Retinal pigment epithelial cell (primary cell): ENCODE measurements at places on chromosomes 11 and 22.

- DNase-seq = peak; percentile 35
Observed at GRCh38 chr22:32957200-32957803, 100.9 kb downstream of the SYN3 start.

DNA sequence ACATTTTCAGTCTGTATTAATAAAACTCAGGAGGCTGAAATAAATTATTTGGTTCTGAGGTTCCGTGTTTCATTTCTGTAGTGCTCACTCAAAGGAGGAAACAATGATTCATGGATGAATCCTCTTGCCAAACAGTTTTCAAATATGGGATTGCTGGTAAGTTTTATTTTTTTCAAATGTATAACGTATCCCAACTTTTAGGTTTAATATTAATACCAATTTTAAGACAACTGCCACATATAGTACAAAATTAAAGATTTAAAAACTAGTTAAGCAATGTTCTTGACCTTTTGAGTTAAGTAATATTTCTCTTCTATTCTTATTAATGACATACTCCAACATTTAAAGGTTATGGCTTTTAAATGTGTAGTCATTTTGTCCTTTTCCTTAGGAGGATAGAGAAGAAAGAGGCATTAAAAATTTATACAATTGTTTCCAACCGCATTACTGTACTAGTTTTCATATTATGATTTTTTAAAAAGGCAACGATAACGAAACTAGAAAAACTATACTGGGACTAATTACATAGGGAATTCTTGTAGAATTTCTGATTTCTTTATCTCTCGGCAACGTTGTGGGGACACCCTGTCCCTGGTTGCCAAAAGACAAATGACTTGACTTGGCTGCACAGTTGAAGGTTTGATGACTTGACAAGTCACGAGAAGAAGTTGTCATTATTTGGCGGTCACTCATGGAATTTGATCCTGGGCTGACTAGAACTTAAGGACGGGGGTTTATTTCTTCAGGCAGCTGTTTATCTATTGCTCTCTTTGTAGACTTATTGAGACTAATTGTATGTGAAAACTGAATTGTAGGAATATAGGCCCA is 69.1 kb upstream of the ADSL start:
- DNase-seq = no peak

- no peak for DNase-seq
Observed at GRCh38 chr11:87331273-87331672, 293.5 kb downstream of the TMEM135 start.

- no peak for DNase-seq
Observed at GRCh38 chr11:11390068-11390771, 37.2 kb upstream of the CSNK2A3 start.

DNA sequence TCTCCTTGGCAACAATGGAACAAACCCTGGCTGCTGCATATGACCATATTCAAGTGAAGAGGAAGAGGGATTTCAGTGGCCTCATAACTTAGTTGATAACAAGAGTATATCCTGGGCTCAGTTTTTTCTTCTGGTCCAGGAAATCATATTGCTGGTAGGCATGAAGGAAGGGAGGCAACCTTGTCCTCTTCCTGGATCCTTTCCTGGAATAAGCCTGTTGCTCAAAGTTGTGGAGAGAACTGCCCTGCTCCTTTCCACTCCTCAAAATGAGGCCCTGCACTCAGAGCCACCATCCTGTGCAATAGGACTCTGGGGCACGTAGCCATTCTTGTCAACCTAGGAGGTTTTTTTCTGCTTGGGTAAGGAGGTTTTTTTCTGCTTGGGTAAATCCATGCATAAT is 128.7 kb upstream of the PITPNB start:
- no peak for DNase-seq

- DNase-seq = no peak
Observed at GRCh38 chr11:76558891-76559290, 111.7 kb downstream of the LRRC32 start.
